Upper lobe of right lung (tissue), 1 donor: ENCODE measurements at places on chromosomes 5 and 9. TPM values are rescaled to one million over a fixed set of nuclear protein-coding genes. Genes with fewer than 3 reads are reported as not detected.

Gene PKD2L2
- total RNA-seq, result not detected

Gene PCDHGA11
- 2.6 TPM for total RNA-seq

DNA sequence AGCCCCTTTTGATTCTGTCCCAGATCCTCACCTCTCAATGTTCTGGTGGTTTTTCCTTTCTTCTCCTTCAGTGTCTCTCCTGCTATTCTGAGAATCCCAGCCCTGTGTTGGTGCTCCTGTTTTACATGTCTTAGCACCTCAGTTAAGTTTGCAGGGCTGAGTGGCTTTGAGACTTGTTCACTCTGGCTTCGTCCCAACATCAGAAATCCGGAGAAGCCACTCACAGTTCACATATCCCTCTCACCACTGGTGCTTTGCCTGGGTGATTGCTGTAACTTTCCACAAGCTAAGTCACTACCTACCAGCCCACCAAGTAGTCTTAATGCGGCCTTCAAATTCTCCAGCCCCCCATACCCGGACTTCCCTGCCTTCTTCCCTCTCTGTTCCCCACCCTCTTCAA is 40.2 kb downstream of the CYFIP2 start:
- DNase-seq, result no peak

GRCh38 chr5:143752165-143752850 is 59.7 kb upstream of the HMHB1 start:
- no peak for DNase-seq

DNA sequence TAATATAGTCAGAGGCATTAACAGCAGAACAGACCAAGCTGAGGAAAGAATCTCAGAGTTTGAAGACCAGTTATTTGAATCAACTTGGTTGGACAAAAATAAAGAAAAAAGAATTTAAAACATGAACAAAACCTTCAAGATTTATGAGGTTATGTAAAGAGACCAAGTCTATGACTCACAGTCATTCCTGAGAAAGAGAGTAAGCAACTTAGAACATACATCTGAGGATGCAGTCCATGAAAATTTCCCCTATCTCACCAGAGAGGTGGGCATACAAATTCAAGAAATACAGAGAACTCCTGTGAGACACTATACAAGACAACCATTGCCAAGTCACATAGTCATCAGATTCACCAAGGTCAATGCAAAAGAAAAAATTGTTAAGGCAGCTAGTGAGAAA is 17.4 kb upstream of the C9orf72 start:
- DNase-seq, result no peak

- DNase-seq, result no peak
These were observed 86.5 kb downstream of the MTRR start for GRCh38 chr5:7955476-7955875.

Gene ZFR
- total RNA-seq, result 60.4 TPM
